ENCODE measurements at places on chromosomes 11 and 22.
A peak's percentile ranks its signal among the peaks of the same experiment; 100 is the strongest.

DNA sequence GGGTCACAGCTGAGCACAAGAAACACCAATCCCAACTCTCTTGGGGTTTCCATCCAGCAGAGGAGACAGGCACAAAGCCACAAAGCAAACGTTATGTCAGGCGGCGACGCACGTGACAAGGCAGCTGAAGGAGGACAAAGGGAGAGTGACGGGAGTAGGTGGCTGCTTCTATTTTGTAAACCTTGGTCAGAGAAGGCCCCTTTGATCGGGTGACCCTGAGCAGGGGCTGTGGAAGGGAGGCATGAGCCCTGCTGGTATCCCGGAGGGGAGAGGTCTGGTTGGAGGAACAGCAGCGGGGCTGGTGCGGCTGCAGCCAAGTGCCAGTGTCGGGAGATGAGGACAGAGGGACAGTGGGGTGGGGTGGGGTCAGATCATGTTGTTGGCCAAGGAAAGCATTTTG is 17.3 kb upstream of the RFPL3 start:
- no peak for DNase-seq

- DNase-seq: peak; percentile 26
These were observed 16.2 kb upstream of the SHANK3 start for GRCh38 chr22:50656122-50657070.

DNA sequence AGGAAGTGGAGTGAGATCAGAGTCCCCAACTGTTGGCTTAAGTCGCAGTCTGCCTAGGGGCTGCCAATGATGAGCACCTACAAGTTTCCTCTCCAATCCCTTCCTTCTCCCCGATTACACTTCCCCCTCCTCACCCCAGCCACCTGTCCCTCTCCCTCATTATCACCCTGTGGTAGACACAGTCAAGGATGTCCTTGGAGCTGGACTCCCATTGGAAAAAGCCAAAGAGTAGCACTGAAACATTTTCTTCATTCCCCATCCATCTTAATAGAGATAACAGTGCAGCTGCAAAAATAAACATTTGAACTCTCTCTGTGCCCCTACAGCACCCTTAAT is 146.2 kb downstream of the DBX1 start:
- no peak for DNase-seq

DNA sequence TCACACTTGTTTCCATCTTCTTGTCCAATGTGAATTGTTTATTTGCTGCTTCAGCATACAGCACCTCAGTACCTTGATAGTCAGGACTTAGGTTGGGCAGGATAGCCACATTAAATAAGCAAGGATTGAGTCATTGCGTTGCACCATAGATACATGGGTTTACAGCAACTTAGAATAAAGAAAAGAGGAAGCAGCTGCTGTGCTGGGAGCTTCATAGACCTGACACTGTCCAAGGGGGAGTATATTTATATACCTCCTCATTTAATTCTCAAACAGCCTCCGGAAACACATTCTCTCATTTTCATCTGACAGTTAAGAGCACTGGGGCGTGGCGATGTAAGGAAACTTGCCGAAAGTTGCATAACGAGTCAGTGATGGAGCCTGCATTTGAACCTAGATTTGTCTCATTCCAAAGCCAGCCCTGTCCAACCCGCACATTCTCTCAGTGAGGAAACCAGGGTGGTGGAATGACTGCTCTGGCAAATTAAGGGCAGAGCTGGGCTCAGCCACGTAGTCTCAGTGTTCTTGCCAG is 42.2 kb downstream of the UBASH3B start:
- DNase-seq: peak; percentile 67

- no peak for DNase-seq
These were observed 107.2 kb downstream of the MPPED2 start for GRCh38 chr11:30478923-30479322.

All from astrocyte of the spinal cord (primary cell).